ENCODE measurements at places on chromosomes 12 and 14. TPM values are rescaled to one million over a fixed set of nuclear protein-coding genes. Genes with fewer than 3 reads are reported as not detected.

DNA sequence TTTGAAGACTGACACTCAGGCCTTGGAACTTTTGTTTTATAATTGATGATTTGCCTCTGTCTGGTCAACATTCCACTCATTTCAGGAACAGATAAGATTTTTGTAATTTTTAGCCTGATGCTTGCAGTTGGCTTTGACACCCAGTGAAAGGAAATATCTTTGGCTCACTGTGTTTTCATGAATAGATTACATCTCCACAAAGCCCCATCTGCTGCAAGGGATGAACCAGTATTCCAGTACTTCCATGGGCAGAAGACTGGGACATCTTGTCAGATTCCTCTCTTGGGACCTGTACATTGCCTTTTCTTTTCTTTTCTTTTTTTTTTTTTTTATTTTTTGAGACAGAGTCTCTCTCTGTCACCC, 28.4 kb downstream of the GSG1 start:
- no peak for DNase-seq

DNA sequence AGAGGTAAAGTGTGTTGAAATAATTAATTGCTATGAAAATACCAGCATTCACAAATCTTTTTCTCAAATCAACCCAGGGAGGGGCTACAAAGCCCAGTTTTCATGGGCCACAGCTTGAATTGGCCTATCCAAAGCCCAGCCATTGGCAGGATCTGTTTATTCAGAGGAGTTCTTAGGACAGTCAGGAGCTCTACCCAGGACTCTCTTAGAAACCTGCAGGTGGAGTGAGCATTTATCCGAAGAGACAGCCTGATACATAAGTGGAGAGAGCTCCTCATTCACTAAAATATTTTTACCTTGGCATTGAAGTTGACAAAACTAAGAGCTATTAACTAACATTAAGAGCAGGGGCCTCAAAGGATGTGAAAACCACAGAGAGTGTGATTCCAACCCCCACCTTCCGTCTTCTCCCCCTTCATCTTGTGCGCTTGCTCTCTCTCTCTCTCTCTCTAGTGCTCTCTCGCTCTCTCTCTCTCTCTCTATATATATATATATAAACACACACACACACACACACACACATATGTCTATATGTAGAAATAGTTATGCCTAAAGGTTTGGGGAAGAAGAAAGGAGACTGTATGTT, 315.5 kb downstream of the SNAPC1 start:
- no peak for DNase-seq

DNA sequence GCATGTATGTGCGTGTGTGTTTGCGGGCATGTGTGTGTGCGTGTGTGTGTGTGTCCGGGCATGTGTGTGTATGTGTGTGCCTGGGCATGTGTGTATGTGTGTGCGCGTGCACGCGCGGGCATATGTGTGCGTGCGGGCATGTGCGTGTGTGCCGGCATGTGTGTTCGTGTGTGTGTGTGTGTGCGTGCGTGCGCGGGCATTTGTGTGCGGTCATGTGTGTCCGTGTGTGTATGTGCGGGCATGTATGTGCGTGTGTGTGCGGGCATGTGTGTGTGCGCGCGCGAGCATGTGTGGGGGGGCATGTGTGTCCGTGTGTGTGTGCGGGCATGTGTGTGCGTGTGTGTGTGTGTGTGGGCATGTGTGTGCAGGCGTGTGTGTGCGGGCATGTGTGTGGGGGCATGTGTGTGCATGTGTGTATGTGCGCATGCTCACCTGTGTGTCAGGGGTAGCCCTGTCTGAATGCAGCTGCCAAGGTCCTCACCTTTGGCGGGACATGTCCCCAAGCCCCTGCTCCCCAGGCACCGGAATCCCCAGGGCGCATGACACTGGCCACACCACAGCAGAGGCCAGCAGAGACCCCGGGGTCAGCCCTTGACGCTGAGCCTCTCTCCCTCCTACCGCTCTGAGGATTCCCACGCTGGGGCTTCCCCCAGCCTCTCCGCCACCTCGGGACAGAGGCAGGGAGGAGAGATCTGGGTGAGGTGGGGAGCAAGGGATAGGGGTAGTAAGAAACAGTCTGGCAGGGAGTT, 109.5 kb upstream of the NCOR2 start:
- DNase-seq: no peak

DNA sequence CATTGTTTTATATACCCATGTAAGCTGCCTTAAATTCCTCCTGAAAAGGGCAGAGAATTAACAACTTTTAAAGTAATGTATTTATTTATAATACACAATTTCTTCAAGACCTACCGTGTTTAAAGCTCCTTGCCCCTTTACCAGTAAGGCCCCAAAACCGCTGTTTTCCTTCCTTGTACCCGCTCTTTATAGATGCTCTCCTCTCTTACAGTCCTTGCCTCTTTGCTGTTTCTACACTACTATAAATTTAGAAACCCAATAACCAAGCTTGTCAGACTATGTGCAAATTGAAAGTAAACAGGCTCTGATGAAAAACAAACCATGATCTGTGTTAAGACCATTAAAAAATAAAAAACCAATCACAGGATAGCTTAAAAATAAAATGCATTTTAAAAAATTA, 3.9 kb downstream of the MPHOSPH9 start:
- no peak for DNase-seq

- DNase-seq: no peak
These were observed 8.0 kb downstream of the CLEC12B start for GRCh38 chr12:10018386-10018785.

The MYO1A gene
- 0.32 TPM for total RNA-seq

DNA sequence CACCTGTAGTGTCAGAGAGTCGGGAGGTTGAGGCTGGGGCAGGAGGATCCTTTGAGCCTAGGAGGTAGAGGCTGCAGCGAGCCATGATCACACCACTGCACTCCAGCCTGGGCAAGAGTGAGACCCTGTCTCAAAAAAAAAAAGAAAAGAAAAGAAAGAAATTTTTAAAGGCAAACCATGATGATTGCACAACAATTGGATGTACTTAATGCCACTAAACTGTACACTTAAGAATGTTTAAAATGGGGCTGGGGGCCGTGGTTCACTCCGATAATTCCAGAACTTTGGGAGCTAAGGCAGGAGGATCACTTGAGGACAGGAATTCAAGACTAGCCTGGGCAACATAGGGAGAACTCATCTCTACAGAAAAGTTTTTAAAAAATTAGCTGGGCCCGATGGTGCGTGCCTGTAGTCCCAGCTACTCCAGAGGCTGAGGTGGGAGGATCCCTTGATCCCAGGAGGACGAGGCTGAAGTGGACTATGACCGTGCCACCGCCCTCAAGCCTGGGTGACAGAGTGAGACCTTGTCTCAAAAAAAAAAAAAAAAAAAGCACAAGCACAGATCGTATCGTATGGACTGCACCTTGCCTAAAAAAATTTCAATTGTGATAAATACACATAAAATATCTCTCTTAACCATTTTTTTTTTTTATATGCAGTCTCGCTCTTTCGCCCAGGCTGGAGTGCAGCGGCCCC, 32.7 kb downstream of the JAG2 start:
- DNase-seq: no peak

DNA sequence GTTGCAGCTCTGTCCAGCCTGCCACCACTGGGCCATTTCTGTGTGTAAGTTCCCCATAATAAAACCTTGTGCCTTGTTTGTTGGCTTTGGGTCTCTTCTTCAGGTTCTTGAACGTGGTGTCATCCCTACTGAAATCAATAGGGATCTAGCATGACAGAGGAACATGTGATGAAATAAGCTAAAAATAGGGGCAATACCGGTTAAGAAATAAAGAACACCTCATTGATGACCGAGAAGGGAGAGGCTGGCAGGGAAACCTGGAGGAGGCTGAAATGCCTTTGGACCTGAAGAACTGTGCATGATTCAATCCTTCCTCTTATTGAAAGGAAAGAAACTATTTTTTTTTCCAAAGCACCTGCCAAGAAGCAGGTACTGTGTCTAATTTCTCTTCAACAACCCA, 172.3 kb downstream of the PPM1H start:
- DNase-seq: no peak

GRCh38 chr14:59811815-59812214, 58.8 kb downstream of the RTN1 start:
- DNase-seq: no peak

GRCh38 chr12:23495472-23495871, 454.0 kb downstream of the SOX5 start:
- no peak for DNase-seq

The MYF6 gene
- 0.15 TPM for total RNA-seq

The LRR1 gene
- total RNA-seq: 42.6 TPM

DNA sequence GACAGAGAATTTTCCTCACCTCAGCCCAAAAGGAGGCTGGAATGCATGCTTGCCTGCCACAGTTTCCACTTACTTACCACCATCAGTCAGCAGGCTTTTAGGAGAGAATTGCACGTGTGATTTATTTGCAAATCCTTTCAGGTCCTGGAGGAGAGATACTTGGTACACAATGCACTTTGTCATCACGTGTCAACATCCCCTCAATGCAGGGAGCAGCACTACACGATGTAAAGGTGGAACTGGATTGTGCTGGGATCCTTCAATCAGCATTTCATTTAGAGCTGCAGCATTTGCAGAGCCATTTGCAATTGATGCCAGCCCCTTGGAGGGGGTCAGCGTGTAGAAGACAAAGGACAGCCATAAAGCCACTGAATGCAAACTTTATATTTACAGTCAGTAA, 218.1 kb downstream of the GLT1D1 start:
- no peak for DNase-seq

DNA sequence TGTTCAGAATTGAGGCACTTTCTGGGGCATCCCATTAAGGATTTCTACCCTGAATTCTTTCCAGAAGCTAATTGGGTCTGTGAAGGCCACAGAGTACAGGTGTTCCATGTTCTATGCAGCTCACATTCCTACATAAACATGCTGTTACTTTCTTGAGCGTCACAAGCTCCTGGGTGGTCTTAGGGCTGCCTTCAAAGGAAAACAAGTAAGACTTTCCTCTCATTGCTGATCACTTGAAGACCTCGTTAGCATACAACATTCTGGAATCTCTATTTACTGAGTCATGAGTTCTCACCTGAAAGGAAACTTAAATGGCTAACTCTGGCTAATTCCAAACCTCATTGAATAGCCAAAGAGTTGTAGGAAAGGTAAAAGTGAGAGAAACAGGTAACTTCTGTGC, 63.0 kb upstream of the HMGA2 start:
- peak; percentile 49 for DNase-seq

The RIN3 gene
- total RNA-seq: 3.0 TPM

DNA sequence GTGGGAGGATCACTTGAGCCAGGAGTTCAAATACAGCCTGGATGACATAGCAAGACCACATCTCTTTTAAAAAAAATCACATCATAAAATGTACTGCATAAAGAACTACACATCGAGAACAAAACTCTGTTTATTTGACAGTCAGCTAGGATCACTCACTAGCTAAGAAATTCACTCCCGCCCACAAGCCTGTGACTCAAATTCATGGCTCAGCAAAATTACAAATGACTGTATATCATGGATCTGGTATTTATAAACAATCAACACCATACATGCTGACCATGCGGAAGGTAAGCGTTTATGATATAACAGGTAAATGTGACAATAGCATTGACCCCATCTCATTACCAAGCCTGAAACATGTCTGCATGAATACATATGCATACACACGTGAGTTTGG, 206.5 kb downstream of the EFCAB11 start:
- DNase-seq: no peak

DNA sequence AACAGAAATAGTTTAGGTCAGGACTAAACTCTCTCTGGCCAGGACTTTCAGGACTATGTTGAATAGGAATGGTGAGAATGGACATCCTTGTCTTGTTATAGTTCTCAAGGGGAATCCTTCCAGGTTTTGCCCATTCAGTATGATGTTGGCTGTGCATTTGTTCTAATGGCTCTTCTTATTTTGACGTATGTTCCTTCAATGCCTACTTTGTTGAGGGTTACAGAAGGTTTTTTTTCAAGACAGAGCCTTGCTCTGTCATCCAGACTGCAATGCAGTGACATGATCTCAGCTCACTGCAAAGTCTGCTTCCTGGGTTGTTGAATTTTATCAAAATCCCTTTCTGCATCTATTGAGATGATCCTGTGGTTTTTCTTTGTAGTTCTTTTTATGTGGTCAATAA, 79.5 kb upstream of the NID2 start:
- no peak for DNase-seq

- no peak for DNase-seq
These were observed 128.8 kb downstream of the CCDC60 start for GRCh38 chr12:119463211-119463926.

- no peak for DNase-seq
These were observed 300.3 kb downstream of the ZFP36L1 start for GRCh38 chr14:68492381-68493151.

DNA sequence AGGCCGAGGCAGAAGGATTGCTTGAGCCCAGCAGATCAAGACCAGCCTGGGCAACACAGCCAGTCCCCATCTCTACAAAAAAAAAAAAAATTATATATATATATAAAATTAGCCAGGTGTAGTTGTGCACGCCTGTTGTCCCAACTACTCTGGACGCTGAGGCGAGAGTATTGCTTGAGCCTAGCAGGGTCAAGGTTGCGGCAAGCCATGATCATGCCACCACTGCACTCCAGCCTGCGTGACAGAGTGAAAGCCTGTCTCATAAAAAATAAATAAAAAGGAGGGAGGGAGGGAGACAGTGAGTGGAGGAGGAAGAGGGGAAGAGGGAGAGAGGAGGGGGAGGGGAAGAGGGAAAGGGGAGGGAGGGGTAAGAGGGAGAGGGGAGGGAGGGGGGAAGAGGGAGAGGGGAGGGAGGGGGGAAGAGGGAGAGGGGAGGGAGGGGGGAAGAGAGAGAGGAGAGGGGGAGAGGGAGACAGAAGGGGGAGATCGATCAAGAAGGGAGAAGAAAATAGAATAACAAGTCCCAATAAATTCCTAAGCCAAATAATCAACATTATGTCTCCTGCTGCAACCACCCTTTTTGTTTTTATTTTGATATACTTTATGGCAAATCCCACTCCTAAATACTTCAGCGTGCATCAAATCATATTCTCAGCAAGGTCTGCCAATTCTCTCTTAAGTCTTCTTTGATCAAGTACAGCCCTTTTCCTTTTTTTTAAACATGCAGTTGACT, 163.9 kb downstream of the MED13L start:
- no peak for DNase-seq

- DNase-seq: peak; percentile 59
These were observed 785 bp upstream of the ACTN1 start for GRCh38 chr14:68979722-68980451.

- no peak for DNase-seq
These were observed 8.5 kb downstream of the KLHL33 start for GRCh38 chr14:20427231-20428009.

- DNase-seq: no peak
These were observed 229.1 kb upstream of the OR4E1 start for GRCh38 chr14:21902561-21903181.

The ZC2HC1C gene
- total RNA-seq: 1.3 TPM

GRCh38 chr12:95201056-95201670, 16.1 kb downstream of the FGD6 start:
- DNase-seq: no peak

- DNase-seq: no peak
These were observed 43.8 kb downstream of the DDHD1 start for GRCh38 chr14:53109105-53110041.

DNA sequence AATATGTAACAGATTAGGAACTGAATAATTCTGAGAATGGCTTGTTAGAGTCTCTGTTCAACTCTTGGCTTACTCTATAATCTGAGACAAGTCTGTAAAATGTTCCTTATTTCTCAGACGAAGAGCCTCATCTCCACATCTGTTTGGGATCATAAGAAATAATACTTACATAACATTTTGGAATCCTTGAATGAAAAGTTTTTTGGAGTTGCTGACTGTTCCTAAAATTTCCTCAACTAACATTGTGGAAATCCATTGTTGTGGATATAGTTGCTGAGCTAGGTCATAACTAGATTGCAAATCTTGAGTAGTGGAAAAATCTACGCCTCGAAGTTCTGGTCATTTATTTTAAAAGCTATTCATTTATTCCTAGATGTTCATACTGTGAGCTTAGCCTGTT, 402.9 kb downstream of the ZFP36L1 start:
- DNase-seq: no peak

The GLIPR1L1 gene
- total RNA-seq: 0.69 TPM

All from WTC11 (cell line).